ENCODE measurements at places on chromosomes 2 and 18.

DNA sequence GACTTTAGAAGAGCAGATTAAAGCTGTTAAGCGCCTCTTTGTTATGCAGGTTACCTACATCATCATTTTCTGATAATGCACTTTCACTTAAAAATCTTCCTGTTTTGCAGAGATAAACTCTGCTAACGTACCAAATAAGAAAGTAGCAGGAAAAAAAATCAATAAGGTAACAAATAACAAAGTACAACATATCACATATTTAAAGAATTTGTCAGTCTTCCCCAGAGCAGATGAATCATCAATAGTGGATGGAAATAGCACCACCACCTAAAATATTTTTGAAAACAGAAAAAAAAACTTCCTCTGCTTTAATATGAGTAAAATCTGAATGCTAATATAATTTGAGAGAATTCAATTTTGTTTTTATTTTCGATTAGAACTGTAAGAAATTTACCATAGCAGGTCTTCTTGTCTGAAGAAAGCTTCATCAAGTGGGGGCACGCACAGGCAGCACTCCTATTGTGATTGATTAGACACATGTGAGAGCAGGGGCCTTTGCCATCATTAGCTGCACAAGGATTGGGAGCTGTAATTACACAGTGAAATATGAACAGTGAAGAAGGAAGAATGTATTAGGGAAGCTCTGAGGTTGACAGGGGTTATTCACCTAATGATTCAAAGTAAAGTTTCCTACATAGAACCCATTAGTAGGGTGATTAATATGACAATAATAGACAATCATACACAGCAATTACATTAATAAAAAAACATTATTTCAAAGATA is 1279.4 kb downstream of the LRP1B start:
- DNase-seq, result no peak

- no peak for DNase-seq
Measured at GRCh38 chr18:65146482-65147021, 604.3 kb upstream of the CDH7 start.

- no peak for DNase-seq
Measured at GRCh38 chr2:96825057-96825456, 9.0 kb downstream of the CNNM3 start.

DNA sequence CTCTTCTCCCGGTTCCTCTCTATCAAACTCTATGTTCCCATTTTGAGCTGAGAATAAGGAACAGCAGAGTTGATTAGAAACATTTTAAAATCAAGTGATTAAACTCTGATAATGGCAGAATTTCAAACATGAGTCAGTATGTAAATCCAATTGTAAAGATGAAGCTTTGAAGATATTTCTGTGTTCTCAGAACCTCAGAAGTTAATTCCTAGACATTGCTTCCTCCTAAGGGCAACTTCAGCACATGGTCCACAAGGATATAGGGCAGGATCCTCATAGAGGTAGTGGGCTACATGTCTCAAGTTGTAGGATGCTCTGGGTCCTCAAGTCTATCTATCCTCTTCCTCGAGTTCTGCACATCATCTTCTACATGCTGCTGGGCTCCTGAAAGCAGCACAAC is 46.3 kb downstream of the QPCT start:
- DNase-seq, result peak; percentile 12

DNA sequence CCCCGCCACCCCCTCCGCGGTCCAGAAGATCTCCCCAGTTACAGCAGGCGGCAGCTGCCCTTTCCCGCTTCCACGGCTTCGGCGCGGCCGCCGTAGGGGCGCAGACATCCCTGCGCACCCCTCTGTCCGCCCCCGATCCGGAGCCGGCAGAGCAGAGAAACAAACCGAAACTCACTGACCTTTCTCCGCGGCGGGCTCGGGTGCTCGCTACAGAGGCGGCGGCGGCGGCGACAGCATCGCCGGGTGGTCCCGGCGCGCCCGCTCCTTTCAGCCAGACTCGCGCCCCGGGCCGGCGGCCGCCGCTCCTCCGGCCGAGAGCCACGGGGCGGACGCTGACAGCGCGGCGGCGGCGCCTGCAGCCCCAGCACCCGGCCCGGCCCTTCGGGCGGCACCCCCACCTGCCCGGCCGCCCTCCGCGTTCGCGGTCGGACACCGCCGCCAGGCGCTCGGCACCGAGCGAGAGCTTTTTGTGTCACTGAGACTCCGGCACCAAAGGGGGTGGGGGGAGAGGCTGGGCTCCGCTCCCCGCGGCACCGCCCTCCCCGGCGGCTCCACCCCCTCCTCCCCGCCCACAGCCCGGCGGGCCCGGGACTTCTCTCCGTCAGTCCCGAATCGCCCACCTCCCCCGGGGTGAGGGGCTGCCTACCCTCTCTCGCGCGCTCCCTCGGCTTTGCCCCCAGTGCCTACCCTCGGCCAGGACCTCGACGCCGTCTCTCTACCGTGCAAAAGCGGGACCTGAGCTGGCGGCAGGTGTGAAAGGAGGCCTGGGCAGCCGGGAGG is 1.4 kb upstream of the RNF152 start:
- peak; percentile 83 for DNase-seq

- peak; percentile 54 for DNase-seq
Measured at GRCh38 chr2:45469314-45470099, 141.6 kb downstream of the SRBD1 start.

DNA sequence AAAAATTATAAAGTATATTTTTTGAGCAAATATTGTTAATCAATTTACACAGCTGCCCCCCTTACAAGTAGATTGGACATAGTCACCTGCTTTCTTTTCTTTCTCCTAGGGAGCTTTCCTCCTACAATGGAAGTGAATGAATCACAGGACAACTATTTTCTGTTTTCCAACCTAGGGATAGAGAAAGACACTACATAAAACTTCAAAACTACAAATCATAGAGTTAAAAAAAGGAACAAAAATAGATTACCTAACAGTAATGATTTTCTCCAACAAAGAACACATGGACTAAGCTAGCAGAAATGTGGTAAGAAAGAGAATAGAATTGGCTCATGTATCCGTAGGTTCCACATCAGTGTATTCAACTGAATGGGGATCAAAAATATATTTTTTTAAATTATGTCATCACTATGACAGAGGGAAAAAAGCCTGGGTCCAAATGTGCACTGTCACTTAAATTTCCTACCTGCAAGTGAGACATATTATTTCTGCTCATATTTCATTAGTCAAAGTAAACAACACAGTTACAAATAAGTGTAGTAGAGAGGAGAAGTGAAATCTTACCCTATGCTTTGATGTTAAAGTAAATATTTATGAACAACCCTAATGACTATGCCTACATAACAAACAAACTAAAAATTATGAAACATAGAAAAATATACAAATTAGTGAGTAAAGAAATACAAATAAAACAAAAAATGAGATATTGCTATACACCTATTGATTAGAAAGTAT is 756.7 kb downstream of the SOCS6 start:
- no peak for DNase-seq

- no peak for DNase-seq
Measured at GRCh38 chr2:188811522-188811921, 162.7 kb upstream of the COL3A1 start.

DNA sequence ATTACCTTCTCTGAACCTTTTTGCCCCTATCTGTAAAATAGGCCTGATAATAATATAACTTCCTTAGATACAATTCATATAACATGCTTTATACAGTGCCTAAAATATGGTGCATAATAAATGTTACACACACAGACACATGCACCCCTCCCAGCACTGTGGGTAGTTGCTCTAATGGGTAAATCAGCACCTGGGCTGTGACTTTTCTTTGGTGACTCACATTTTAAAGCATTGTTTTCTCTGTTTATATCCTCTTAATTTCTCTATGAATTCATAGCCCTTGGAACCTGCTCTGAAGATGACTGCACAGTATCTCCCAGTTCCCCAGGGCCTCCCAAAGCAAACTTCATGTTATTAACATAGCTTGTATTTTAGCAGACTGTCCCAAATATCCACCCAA is 248.2 kb upstream of the TNP1 start:
- no peak for DNase-seq

- no peak for DNase-seq
Measured at GRCh38 chr2:234548695-234549420, 52.0 kb upstream of the ARL4C start.

GRCh38 chr2:40680547-40680946 is 228.7 kb upstream of the SLC8A1 start:
- DNase-seq, result peak; percentile 28

DNA sequence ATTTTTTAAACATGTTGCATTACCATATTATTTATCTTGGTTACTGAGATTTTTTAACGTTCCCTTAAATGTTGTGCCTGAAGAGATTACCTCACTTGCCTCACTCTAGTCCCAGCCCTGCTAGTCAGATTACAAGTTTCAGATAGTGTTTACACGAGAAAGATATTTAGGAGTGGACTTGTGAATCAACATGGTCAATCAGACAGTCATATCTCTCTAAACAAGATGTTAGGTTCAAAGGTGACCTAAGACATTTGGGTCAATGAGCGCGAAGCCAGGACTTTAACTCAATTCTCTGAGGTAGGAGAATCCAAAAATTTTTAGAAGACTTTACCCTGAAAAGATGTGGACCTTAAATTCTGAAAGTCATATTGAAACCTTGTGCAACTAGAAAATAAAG is 14.8 kb upstream of the CALCRL start:
- no peak for DNase-seq

GRCh38 chr18:68728081-68728700 is 13.3 kb upstream of the TMX3 start:
- no peak for DNase-seq

- peak; percentile 18 for DNase-seq
Measured at GRCh38 chr2:224038049-224038829, 847 bp downstream of the SERPINE2 start.

GRCh38 chr2:127342101-127342500 is 45.7 kb downstream of the MAP3K2 start:
- DNase-seq, result peak; percentile 64

GRCh38 chr2:238254095-238254723 is 14.4 kb upstream of the HES6 start:
- DNase-seq, result no peak

DNA sequence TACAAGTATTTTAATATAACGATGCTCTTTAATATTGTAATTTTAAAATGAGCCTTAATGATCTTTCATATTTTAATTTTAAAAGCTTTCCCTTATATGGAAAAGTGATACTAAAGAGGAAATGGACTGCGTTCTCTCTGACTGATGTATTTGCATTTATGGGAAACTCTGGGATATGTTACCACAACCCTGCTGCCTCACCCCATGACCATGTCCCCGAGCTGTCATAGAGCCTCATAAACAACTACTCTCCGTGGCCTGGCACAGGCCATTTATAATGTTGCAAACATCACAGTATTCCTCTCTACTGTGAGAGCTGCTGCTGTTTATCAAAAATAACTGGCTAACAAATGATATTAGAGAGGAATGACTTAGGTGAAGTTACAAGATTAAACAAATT is 75.8 kb upstream of the SEC11C start:
- DNase-seq, result no peak

GRCh38 chr2:15890936-15891905 is 49.1 kb upstream of the MYCN start:
- DNase-seq, result peak; percentile 43

DNA sequence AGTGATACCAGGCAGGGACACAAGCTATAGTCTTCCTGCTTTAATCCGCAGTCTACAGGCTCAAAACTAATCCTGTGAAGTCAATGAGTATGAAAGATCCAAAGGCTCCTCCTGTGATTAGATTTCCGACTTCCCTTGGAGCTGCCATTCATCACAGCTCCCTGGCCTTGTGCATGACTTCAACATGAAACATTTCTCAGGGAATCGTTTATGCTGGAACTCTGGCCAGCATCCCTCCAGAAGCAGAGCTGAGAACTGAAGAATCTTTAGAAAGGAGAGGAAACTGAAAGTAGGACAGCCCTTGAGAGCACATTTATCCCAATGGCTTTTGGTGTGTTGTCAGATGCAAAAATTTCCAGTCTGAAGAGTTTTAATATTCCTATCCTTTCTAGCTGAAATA is 84.3 kb upstream of the SESTD1 start:
- DNase-seq, result no peak

DNA sequence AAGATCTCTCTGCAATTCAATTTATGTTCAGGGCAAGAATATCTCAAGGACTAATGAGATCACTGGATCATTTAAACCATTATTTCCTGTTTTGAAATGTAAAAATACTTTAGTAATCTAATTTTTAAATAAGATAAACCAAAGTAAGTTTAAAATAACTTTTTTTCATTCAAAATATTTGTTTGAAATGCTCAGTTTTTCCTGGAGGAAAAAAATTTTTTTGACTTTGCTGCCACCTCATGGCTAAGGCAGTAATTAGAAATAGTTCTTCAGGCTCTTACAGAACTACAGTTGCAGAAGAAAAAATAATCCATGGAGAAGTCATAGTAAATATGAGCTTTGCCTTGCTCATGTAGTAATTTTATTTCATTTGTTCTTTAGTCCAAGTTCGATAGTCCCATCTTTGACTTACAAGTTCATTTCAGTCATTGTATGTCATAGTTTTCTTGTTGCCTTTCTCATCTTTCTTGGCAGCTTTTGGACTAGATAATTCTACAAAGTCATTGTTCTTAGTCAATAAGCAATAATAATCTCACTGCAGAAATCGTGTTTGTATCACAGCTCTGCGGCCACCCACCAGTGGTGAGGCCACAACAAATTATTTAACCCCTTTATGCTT is 127.4 kb downstream of the DPP4 start:
- peak; percentile 15 for DNase-seq

- no peak for DNase-seq
Measured at GRCh38 chr2:154228566-154229280, 357.0 kb downstream of the GALNT13 start.

DNA sequence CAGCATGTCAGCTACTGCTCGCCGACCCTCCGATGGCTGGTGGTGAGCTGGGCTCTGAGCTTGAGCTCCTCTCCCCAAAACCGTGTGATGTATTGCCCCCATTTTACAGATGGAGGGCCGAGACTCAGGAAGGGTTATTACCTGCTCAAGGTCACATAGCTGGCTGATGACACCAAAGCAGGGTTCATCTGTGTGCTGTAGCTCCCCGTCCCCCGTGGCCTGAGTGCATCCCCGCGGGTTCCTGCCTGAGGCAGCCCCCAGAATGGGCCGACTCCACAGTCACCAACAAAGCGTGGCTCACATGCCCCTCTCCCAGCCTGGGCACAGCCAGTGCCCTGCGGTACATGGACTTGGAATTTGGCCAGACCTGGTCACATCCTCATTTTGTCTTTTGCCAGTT is 198.6 kb downstream of the TFCP2L1 start:
- no peak for DNase-seq

GRCh38 chr2:89784960-89785359 is 1093.5 kb downstream of the RPIA start:
- DNase-seq, result no peak

GRCh38 chr2:19902216-19902740 is 495 bp upstream of the TTC32 start:
- no peak for DNase-seq

DNA sequence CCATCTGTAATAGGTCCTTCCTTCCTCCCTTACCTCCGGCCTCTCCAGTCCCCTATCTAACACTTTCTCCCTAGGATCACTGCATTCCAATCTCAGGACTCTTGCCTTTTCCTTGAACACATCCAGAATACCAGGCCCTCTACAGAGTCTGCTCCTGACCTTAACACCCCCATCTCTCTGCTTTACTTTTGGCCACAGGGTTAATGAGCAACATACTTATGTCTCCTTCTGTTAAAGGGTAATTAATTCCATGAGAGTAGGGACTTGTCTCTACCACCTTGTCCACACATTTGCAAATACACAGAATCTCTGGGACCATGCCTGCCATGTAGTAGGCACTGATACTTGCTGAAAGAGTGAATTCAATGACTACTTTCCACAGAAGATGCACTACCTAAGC is 94.9 kb downstream of the COBLL1 start:
- no peak for DNase-seq
